ENCODE measurements at places on chromosomes 5 and 9.

GRCh38 chr5:81516091-81516490, 122.2 kb upstream of the ACOT12 start:
- DNase-seq: no peak

- no peak for DNase-seq
These were observed 127.8 kb upstream of the RAPGEF1 start for GRCh38 chr9:131867611-131868192.

GRCh38 chr5:172561151-172561550, 79.9 kb upstream of the NEURL1B start:
- no peak for DNase-seq

DNA sequence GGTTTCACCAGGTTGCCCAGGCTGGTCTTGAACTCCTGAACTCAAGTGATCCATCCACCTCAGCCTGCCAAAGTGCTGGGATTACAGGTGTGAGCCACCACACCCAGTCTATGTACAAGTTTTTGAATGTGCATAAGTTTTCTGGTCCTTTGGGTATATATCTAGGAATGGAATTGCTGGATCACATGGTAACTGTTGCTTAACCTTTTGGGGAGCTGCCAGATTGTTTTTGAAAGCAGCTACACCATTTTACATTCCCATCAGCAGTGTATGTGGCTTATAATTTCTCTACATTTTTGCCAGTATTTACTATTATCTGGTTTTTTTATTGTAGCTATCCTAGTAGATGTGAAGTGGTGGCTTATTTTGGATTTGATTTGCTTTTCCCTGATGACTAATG, 8.9 kb upstream of the LNPEP start:
- no peak for DNase-seq

DNA sequence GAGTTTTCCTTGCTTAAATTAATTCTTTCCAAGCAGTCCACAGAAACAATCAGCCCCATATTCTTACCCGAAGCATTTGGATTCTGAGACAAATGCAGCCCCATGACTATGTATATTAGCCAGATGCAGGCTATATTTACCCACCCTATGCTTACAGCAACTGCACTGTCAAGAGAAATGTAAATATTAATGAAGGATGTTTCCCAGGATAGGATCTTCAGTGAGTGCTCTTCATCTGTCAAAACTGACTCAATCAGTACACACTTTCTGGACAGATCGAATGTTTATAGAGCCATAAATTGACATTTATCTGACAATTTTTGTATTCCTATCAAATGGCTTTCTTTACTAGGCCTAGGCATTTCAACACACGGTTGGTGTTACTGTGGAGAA, 725.3 kb upstream of the SEMA6A start:
- no peak for DNase-seq

DNA sequence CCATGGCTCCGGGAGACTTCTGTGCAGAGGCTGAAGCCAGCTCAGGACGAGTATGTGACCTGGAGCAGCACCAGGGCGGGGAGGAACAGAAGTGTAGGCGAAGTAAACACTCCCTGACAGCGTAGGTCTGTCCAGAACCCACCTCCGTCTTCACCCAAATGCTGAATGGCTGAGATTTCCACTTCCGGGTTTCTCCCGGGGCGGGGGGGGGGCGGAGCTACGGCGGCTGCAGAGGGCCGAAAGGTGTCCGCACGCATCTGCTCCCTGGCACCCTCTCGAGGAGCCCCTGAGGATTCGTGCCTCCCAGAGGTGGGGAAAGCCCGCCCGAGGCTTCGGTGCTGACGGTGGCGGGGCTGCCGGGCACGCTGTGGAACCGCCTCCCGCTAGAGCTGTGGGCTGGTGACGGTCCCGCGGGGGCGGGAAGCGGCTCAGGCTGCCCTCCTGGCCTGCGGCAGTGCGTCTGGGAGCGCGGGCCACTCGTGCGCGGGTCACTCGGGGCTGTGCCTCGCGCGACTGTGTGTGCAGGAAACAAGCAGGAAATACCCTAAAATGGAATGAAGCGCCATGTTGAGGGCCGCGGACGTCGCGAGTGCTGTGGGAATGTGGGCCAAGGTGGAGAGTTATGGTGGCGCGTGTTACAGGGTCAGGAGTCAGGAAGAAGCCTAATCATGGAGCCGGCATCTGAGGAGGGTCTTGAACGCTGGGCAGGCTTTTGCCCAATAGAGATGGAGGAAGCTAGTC, 1425.4 kb downstream of the FOXD4L5 start:
- no peak for DNase-seq

DNA sequence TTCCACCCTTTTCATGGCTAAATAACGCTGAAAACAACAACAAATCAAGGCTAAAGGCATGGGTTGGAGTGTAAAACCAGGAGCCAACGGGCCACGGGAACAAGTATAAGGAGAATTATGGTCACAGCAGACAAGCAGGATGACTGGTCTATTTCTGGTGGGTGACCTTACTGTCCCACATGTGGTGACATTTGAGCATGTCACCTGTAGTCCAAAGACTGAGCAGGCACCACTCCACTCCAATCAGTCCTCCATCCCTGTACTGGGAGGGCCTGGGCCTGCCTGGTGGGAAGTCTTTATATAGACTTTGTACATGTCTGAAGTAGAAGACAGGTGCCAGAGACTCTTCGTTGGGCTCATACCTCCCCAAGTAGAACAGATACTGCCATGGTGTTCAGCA, 36.8 kb downstream of the C9orf153 start:
- no peak for DNase-seq

DNA sequence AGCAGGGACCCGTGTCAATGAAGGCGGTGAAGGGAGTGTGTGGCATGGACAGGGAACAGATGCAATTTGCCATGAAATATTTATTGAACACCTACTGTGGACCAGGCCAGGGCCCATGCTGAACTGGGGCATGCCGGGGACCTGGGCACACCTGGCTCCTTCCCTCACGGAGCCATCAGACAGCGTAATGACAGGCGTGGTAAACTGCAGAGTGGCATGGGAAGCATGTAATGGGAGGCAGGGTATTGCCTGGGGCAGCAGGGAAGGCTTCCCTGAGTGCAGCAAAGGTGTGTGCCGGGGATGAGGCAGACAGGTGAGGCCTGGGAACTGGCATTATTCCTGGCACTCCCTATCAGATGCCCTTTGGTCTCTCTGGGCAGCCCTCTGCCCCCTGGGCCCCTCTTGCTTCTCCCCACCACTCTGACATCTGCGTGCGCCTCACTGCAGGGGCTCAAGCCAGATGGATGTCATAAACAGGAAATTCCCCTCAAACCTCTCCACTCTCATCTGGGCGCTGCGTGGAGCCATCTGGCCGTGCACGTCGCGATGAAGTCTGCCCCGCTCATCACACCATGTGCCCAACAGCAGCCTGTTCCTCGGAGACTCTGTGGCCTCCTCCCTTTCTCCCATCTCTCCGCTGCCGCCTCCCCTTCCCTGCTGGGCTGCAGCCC, 67.6 kb downstream of the HMCN2 start:
- DNase-seq: no peak

DNA sequence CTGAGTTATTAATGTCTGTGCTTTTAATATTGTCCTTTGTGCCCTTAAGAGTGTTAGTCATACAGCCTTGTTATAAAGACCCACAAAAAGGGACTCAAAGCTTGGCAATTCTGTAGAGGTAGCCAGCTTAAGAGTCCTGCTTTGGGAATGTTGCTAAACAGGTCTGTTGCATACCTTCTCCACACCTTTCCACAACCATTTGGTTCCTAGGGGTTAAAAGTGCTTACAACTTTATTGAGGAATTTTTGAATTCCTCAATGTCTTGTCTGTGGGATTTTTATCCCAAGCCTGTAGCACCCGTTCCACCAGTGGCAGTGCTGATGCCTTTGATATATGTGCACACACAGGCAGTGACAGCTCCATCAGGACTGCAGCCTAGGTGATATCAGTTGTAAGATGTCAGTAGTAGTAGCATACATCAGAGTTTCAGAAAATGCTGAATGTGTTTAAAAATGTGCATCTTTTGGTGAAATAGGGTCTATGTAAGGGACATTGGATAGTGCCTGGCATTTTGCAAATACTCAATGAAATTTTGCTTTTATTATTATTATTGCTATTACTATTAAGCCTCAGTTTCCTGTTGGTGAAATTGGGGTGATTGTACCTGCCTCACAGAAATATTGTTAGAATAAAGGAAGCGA, 68.5 kb downstream of the WWC1 start:
- DNase-seq: no peak

- DNase-seq: peak; percentile 15
These were observed 34.9 kb upstream of the FCHO2 start for GRCh38 chr5:72920690-72921502.
